ENCODE measurements at places on chromosomes 6 and 20. TPM values are rescaled to one million over a fixed set of nuclear protein-coding genes. Genes with fewer than 3 reads are reported as not detected.

KCNK15 gene
- total RNA-seq: 17.5 TPM

GGTLC1 gene
- total RNA-seq: not detected

RNF5 gene
- 47.1 TPM for total RNA-seq

SLC17A3 gene
- not detected for total RNA-seq

UNC5CL gene
- total RNA-seq: 0.76 TPM

KIF25 gene
- total RNA-seq: not detected

HUS1B gene
- total RNA-seq: 1.8 TPM

TSBP1 gene
- total RNA-seq: not detected

C20orf144 gene
- total RNA-seq: 0.37 TPM

RHAG gene
- total RNA-seq: not detected

GRCh38 chr6:123945386-123945785, 141.7 kb downstream of the NKAIN2 start:
- no peak for DNase-seq

DNA sequence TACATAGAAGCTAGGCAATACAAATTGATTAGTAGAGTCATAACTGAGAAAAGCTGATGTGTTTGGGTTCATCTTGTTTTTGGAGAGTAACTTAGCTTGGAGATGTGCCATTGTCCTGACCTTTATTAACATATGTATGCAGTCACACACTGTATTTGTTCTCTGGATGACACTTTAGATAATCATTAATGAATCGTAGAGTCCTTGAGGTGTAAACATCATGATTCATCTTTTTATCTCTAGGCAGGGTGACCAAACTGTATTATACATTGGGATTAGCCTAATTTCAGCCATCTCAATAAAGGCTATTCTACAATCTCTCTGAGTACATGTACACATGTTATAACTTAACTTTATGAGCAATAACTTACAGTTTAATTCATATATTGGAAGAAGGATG, 3.6 kb upstream of the MTCL3 start:
- no peak for DNase-seq

GRCh38 chr20:8373579-8373978, 241.5 kb downstream of the PLCB1 start:
- no peak for DNase-seq

DNA sequence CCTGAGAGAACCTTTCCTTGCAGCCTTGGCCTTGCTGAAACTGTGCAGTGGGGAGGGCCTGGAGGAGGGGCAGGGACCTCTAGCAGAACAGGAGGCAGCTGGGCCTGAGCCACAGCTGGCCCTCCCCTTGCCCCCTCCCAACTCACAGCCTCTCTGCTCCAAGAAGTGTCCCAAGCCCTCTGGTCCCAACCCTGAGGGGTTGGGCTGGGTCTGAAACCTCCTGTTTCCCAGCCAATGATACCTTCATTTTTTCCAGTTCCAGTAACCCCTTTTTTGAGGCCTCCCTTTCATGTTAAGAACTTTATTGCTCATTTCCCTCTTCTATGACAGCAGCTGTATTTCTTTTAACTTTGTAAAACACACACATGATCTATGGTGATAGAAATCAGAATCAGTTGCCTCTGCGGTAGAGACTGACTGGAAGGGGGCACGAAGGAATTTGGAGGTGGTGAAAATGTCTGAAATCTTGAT, 17.9 kb upstream of the ARMC12 start:
- DNase-seq: no peak

DNA sequence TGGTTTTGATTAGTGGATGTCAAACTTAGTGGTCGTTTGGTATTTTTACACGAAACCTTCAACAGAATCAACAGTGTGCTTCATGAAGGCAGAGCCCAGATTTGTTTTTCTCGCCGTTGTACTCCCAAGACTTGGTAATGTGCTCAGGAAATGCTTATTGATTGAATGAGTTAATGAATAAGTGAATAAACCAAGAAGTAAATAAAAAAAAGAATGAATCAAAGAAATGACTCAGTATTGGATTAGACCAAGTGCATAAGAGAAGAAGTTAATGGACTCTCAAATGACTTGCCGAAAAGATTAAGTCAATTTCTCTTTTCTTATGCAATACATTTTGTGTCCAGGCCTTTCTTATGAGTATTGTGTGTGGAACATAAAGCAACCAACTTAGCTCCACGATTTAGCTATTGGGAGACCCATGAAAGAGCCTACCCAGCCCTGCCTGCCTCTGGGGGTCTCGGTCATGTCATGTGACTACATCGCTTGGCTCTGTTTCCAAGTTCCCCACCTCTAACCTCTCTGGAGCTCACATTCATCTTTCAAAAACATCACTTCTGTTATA, 10.6 kb upstream of the FUCA2 start:
- DNase-seq: no peak

DNA sequence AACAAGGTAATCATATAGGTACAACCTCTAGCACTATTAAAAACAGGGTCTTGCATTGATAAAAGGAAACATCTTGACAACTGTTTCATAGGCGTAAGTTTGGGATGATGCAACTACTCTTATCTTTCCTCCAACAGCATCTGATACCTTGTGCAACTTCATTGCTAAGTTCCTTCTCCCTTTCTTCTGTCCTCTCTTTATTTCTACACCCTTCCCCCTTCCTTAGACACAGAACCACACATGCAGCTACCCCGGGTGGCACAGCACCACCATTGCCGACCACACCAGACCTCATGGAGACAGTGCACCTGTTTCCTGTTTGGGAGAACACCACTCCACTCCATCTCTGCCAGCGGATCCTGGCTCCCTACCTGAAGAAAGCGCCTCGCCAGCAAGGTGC, 14.4 kb downstream of the MYB start:
- no peak for DNase-seq

DNA sequence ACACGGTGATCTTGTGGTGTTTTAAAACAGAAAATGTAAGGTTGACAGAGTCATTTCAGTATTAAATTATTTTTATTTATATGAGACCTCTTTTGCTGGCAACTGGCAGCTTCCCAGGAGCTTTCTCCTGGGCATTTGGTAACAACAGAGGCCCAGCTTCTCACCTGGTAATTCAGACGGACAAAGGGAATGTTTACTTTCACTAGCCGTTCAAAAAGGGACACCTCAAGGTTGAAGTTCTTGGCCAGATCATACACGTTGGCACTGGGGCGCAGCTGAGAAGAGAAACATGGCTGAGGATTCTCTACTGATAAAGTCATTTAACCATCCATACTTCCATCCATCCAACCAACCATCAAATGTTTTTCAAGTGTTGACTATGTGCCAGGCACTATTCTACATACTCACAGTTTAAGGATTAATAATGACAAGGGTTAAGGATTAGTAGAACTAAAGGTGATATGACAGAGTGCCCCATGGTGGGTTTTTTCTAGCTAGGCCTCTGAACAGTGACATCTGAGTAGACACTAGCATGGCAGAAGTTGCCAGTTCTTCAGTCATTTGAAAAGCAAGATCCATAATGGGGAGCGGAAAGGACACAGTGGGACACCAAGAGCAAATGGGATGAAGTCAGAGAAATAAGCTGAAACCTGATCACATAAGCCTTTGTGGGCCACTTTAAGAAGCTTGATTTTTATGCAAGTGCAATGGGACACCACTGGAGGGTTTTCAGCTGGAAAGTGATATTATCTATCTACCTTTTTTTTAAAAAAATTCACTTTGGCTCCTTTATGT, 25.1 kb downstream of the ZNFX1 start:
- DNase-seq: no peak

All from osteocyte (in vitro differentiated cells).